ENCODE measurements at places on chromosomes 7 and 10.
A peak's percentile ranks its signal among the peaks of the same experiment; 100 is the strongest.

DNA sequence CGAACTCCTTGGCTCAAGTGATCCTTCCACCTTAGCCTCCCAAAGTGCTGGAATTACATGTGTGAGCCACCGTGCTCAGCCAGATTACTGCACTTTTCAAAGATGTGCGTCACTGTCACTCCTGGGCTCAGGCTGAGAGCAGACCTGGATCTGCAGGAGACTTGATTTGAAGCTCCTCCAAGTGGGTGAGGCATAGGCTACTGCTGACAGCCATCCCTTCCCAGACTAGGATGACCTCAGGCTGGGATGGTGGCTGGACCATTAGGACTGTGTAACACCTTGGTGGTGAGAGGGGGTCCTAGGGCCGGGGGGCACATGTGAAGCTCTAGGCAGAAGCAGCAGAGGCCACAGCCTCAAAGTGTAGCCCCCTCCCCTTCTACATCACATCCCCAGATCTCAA lies 8.2 kb upstream of the SRRM3 start:
- no peak for DNase-seq

DNA sequence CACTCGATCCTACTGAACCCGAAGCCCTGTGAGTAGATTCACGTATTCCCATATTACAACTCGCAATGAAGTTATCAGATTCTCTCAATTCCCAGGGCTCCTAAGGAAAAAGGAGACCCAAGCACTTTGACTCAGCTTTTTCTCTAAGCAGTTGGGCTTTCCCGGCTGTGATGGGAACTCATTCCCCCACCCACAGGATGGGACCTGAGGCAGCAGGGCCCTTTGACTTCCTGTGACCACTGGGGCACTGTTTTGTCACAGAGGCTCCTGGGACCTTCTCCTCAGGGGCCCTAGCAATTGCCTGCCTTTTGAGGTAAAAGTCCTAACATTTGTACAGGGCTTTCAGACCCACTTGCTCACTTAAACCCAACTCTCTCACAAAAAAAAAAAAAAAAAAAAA lies 122.8 kb upstream of the PDLIM1 start:
- no peak for DNase-seq

DNA sequence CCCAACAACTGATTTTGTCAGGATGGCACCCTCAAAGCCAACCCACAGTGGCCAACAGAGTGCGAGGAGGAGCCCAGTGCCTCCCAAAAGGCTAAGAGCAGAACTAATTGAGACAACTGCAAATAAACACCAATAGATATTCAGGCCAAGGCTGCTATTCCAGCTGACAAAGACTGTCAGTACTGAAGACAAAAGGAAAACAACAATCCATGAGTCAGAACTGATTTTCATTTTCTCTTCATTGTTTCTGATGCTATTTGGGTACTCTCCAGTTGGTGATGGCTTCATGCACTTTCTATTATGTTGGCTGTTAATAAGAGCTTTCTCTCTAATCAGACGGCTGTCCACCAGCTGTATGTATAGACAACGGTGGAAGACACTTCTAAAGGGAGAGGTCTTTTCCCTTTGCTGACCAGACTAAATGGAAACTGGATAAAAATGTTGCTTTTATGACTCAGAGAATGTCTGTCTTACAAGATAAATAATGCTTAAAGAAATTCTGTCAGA lies 515.9 kb downstream of the PARD3 start:
- DNase-seq: no peak

GRCh38 chr10:22369434-22370072 lies 24.3 kb downstream of the SPAG6 start:
- DNase-seq: no peak

- no peak for DNase-seq
Observed at GRCh38 chr7:97801108-97801507, 69.2 kb downstream of the TAC1 start.

GRCh38 chr10:55224007-55224781 lies 423.2 kb upstream of the PCDH15 start:
- DNase-seq: no peak

DNA sequence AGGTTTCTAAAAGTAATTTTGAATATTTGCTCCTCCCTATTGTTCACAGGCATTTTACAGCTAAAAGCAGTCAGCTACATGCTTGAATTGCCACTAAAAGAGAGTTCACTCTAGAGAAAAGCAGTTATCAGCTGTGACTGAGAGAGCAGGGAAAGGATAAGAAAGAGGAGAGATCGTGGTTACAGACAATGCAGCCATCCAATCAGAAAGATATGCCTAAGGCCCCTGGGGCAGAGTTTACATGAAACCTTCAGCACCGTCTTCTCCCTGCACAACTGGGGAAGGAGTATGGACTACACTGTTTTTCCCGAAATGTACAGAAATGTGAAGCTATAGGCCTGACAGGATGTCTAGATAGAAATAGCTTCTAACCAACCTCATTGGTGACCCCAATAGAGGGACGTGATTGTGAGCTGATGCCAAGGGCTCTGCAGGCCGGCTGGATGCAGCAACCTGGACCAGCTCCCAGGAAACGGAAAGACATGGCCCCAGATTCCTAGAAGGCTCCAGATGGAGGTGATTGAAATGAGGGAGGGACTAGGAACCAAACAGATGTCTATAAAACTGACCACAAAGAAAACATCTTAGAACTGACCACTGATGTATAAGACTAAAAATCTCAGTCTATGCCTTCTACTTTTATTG lies 3.2 kb upstream of the VSTM4 start:
- DNase-seq: no peak

GRCh38 chr7:98231493-98232262 lies 20.4 kb downstream of the TECPR1 start:
- DNase-seq: no peak

DNA sequence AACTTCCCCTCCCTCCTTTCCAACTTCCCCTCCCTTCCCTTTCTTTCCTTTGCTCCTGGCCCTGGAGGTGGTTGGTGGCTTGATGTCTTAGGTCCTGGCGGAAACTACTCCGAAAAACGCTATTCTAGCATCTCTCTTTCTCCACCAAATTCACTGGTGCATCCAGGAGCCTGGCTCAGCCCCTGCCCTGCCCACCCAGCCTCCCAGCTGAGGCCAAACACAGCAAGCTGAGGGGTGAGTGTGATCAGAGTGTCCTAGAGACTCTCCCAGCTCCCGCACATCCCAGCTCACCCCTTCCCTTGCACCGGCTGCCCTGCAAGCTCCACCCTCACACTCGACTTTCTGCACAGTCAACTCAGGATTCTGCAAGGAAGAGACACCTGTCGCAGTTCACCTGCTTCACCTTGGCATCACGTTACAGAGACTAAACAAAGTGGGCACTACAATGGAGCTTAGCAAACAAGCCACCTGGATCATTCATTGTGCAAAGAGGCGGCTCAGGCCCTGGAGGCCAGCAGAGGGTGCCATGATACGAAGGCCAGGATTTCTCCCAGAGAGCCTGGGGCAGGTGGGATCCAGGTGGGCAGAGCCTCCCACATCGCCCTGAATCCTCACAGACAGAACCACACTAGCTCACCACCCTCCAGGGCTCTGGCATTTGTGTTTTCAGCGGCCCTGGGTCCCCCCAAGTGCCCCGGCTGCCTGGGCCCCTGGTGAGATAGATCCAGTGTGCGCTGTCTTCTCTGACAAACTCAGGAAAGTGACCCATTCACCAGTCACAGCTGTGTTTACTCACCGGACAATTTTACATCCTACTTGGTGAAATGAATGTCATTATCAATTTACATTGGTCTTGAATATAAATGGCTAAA lies 169.6 kb downstream of the TCERG1L start:
- DNase-seq: no peak

DNA sequence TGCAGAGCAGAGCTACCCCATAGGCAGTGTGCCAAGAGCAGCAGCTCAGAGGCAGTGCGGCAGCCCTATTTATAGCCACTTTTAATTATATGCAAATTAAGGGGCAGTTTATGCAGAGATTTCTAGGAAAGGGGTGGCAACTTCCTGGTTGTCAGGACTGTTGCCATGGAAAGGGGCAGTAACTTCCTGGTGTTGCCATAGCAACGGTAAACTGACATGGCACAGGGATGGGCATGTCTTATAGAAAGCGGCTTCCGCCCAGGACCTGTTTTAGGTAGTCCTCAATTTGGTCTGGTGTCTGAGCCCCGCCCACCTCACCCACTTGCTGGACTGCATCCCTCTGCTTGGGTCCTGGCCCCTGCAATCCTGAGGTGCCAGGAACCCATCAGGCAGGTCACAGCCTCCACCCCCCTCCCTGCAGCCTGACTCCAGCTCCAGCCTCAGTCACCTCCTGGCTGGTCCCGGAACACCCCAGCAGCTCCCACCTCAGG lies 115.8 kb downstream of the TMEM130 start:
- DNase-seq: no peak

GRCh38 chr10:111705021-111705420 lies 478.5 kb downstream of the GPAM start:
- DNase-seq: no peak

- DNase-seq: peak; percentile 33
Observed at GRCh38 chr7:95509199-95509598, 23.5 kb downstream of the ASB4 start.

DNA sequence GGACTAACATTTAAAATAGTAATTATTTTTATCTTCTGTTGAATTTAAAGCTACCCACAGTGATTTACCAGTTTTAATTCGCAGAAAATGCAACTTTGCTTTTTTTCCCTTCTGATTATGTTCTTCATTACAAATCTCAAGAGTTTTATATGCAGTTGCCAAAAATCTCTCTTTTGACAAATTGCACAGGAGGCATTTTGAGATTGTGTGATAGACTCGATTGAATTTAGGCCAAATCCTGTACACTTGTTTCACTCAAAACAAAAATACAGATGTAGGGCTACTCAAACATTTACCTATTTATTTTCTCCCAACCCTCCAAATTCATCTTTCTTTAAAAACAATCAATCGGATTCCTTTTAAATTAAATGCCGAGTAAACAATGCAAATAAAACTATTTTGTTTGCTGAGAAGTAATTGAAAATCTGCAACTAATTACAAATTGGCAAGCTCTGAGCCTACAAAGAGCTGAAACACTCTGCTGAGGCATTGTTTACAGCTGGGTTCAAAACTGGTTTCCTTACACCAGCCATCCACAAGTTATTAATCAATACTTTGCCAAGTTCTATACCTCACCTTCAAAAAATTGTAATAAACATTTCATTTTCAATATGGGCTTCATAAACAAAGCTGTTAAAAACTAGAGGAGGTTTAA lies 214.9 kb upstream of the TCF7L2 start:
- DNase-seq: no peak

All from large intestine (tissue), 12 donors.